ENCODE measurements at places on chromosomes 7 and 10. TPM values are rescaled to one million over a fixed set of nuclear protein-coding genes. Genes with fewer than 3 reads are reported as not detected.

C10orf143 gene
- total RNA-seq, result 2.7 TPM

SLC18A3 gene
- not detected for total RNA-seq

PPP1R9A gene
- total RNA-seq, result not detected

NODAL gene
- total RNA-seq, result not detected

USP6NL gene
- total RNA-seq, result 0.56 TPM

CYP2C19 gene
- total RNA-seq, result not detected

C1QL3 gene
- not detected for total RNA-seq

SRGN gene
- 300 TPM for total RNA-seq

TAS2R41 gene
- total RNA-seq, result not detected

FAM200A gene
- 4.5 TPM for total RNA-seq

BBIP1 gene
- 19.2 TPM for total RNA-seq

VGF gene
- total RNA-seq, result 0.20 TPM

UFSP1 gene
- total RNA-seq, result 3.3 TPM

TFR2 gene
- total RNA-seq, result 9.8 TPM

TMEM26 gene
- total RNA-seq, result not detected

LRRC17 gene
- not detected for total RNA-seq

CPA5 gene
- 0.90 TPM for total RNA-seq

SEPTIN14 gene
- total RNA-seq, result not detected

IFIT1 gene
- total RNA-seq, result 9.8 TPM

CFAP43 gene
- total RNA-seq, result not detected

SEPHS1 gene
- 55.5 TPM for total RNA-seq

MALRD1 gene
- not detected for total RNA-seq

HECTD2 gene
- total RNA-seq, result 2.9 TPM

C10orf90 gene
- not detected for total RNA-seq

KCND2 gene
- not detected for total RNA-seq

ZNF727 gene
- total RNA-seq, result not detected

CRPPA gene
- 1.1 TPM for total RNA-seq

NAT16 gene
- not detected for total RNA-seq

AEBP1 gene
- 6.1 TPM for total RNA-seq

C10orf88 gene
- total RNA-seq, result 16.0 TPM

GDF2 gene
- total RNA-seq, result not detected

SPDYE11 gene
- total RNA-seq, result not detected

PPP1R17 gene
- not detected for total RNA-seq

FBXL13 gene
- 0.29 TPM for total RNA-seq

OR6V1 gene
- total RNA-seq, result not detected

STOX1 gene
- total RNA-seq, result 0.37 TPM

UPK3B gene
- total RNA-seq, result 0.46 TPM

DDC gene
- total RNA-seq, result not detected

SAP25 gene
- total RNA-seq, result 20.9 TPM

SPAG6 gene
- 0.96 TPM for total RNA-seq

MACROH2A2 gene
- total RNA-seq, result 3.5 TPM

CHN2 gene
- total RNA-seq, result 0.74 TPM

CYP2E1 gene
- total RNA-seq, result 1.0 TPM

ZNF736 gene
- 23.2 TPM for total RNA-seq

AGAP4 gene
- 23.0 TPM for total RNA-seq

PANK1 gene
- 3.8 TPM for total RNA-seq

OGDH gene
- 136 TPM for total RNA-seq

ATP6V0A4 gene
- total RNA-seq, result 0.66 TPM

AKR1C8 gene
- 1.4 TPM for total RNA-seq

UNC5B gene
- 0.02 TPM for total RNA-seq

TEX36 gene
- not detected for total RNA-seq

HTR5A gene
- not detected for total RNA-seq

ZNF804B gene
- total RNA-seq, result not detected

TCAF2 gene
- total RNA-seq, result 28.7 TPM

ANKRD61 gene
- 0.49 TPM for total RNA-seq

HOGA1 gene
- total RNA-seq, result not detected

MBL2 gene
- total RNA-seq, result not detected

AMZ1 gene
- total RNA-seq, result 0.27 TPM
